ENCODE measurements at places on chromosomes 7 and 10. TPM values are rescaled to one million over a fixed set of nuclear protein-coding genes. Genes with fewer than 3 reads are reported as not detected.

The MDFIC gene
- 55.1 TPM for polyA plus RNA-seq

The AKR1E2 gene
- not detected for polyA plus RNA-seq

The TMEM106B gene
- polyA plus RNA-seq = 20.7 TPM

The CHCHD2 gene
- polyA plus RNA-seq = 530 TPM

The BAIAP2L1 gene
- 0.49 TPM for polyA plus RNA-seq

The LIPF gene
- polyA plus RNA-seq = not detected

The ASAH2 gene
- polyA plus RNA-seq = 1.5 TPM

The DIP2C gene
- polyA plus RNA-seq = 1.4 TPM

The PLAC9 gene
- polyA plus RNA-seq = not detected

The NUTM2B gene
- polyA plus RNA-seq = 0.21 TPM

The CC2D2B gene
- 0.28 TPM for polyA plus RNA-seq

The CARD11 gene
- 52.4 TPM for polyA plus RNA-seq

The VCL gene
- polyA plus RNA-seq = 44.2 TPM

The ZNF727 gene
- not detected for polyA plus RNA-seq

The DUS4L gene
- polyA plus RNA-seq = 5.9 TPM

The ANKRD2 gene
- polyA plus RNA-seq = not detected

The CUZD1 gene
- 1.0 TPM for polyA plus RNA-seq

The ITGA8 gene
- polyA plus RNA-seq = not detected

The TUBAL3 gene
- polyA plus RNA-seq = not detected

The OLAH gene
- polyA plus RNA-seq = not detected

The CSTF2T gene
- 11.7 TPM for polyA plus RNA-seq

The RFC2 gene
- polyA plus RNA-seq = 46.6 TPM

The NKX1-2 gene
- polyA plus RNA-seq = not detected

The ASB4 gene
- polyA plus RNA-seq = not detected

The KIF5B gene
- polyA plus RNA-seq = 24.6 TPM

The ACTL6B gene
- polyA plus RNA-seq = not detected

The WDFY4 gene
- 78.7 TPM for polyA plus RNA-seq

The SKIDA1 gene
- not detected for polyA plus RNA-seq

The TEX36 gene
- polyA plus RNA-seq = not detected

The NOD1 gene
- polyA plus RNA-seq = 13.5 TPM

The CYP3A5 gene
- 0.16 TPM for polyA plus RNA-seq

The ABCC2 gene
- 0.33 TPM for polyA plus RNA-seq

The PPP1R3C gene
- polyA plus RNA-seq = not detected

The AKR1C8 gene
- polyA plus RNA-seq = not detected

The DOCK4 gene
- polyA plus RNA-seq = not detected

The DYDC2 gene
- polyA plus RNA-seq = not detected

The DLX6 gene
- polyA plus RNA-seq = not detected

The GBX1 gene
- not detected for polyA plus RNA-seq

The ELFN1 gene
- 0.54 TPM for polyA plus RNA-seq

The CYP2C19 gene
- polyA plus RNA-seq = not detected

The SPDYE6 gene
- polyA plus RNA-seq = 0.36 TPM

The ADAMTS14 gene
- not detected for polyA plus RNA-seq

The HOXA7 gene
- polyA plus RNA-seq = 1.0 TPM

The PON1 gene
- polyA plus RNA-seq = not detected

Data from IgD-negative memory B cell (primary cell).